ENCODE measurements at places on chromosomes 2 and 18. TPM values are rescaled to one million over a fixed set of nuclear protein-coding genes. Genes with fewer than 3 reads are reported as not detected.

GRCh38 chr2:30684516-30684915, 122.7 kb downstream of the CAPN13 start:
- H3K4me1 ChIP-seq: no peaks in the 10 kb centered on the region
- DNase-seq: no peak
- no peaks in the 10 kb centered on the region for H3K27me3 ChIP-seq
- no peaks in the 10 kb centered on the region for H3K36me3 ChIP-seq
- no peak overlapping the region for H3K4me3 ChIP-seq

DNA sequence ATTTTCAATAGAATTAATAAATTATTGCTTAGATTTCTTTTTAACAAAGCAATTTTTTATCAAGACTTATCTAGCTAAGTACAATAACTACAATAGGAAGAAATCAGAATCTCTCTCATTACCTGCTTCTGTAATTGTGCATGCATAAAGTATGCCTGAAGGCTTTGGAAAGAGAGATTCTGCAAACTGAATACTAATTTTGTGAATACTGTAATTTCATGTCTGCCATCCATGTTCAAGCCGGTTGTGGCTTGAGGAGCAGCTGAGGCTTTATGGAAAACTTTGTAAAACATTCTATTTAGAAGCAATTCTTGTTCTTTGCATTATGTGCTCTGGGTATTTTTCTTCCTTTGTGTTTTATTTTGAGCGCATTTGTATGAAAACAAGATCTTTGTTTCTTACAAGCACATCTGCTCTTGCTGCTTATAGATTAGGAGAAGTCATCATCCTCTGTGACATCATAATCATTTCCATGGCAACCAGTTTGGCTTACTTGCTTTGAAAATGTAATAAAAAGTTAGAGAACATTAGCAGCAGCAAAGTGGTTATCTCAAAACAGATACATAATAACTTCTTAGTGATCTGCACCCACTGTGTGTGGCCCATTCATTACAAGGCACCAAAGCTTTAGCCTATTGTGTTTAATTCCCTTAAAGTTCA, 16.0 kb upstream of the IKZF2 start:
- H3K27ac ChIP-seq: no peak overlapping the region
- no peaks in the 10 kb centered on the region for H3K4me1 ChIP-seq
- H3K27me3 ChIP-seq: no peaks in the 10 kb centered on the region
- no peak for DNase-seq
- no peaks in the 10 kb centered on the region for H3K36me3 ChIP-seq

Gene CGREF1
- total RNA-seq: 8.1 TPM

Gene CABLES1
- 25.7 TPM for total RNA-seq

GRCh38 chr18:6211174-6211504, 203.6 kb downstream of the L3MBTL4 start:
- H3K36me3 ChIP-seq: no peaks in the 10 kb centered on the region
- H3K27ac ChIP-seq: no peak overlapping the region
- DNase-seq: no peak
- H3K4me1 ChIP-seq: no peaks in the 10 kb centered on the region
- no peak overlapping the region for H3K4me3 ChIP-seq

DNA sequence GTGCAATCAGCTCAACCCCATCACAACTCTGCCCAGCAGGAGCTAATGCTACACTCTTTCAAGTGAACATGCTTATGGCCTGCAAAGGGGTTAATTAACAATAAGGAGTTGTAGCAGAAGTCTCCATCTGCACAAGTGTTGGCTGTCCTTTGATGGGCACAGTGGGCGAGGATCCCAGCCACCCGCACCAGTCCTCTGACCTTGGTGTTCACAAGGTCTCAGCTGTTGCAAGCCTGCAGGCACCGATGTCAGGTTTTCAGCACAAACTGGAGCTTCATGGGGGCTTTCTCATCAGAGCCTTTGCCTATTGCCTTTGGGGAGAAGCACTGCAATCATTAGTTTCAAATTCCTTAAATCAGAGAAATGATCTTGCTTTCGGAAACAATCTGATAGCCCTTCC, 60.9 kb upstream of the TMEM178A start:
- no peaks in the 10 kb centered on the region for H3K36me3 ChIP-seq
- DNase-seq: no peak
- no peaks in the 10 kb centered on the region for H3K27me3 ChIP-seq
- H3K4me1 ChIP-seq: peaks cover 13% of the 10 kb centered on the region
- no peak overlapping the region for H3K27ac ChIP-seq

Gene NTSR2
- total RNA-seq: not detected

- peaks cover 3% of the 10 kb centered on the region for H3K4me1 ChIP-seq
- H3K36me3 ChIP-seq: no peaks in the 10 kb centered on the region
- no peak overlapping the region for H3K27ac ChIP-seq
- no peak overlapping the region for H3K4me3 ChIP-seq
These were observed 194.0 kb downstream of the DYSF start for GRCh38 chr2:71647356-71647755.

GRCh38 chr18:50469380-50469781, 90.5 kb upstream of the MAPK4 start:
- H3K4me3 ChIP-seq: no peak overlapping the region
- H3K27ac ChIP-seq: no peak overlapping the region
- H3K36me3 ChIP-seq: no peaks in the 10 kb centered on the region
- no peaks in the 10 kb centered on the region for H3K4me1 ChIP-seq
- H3K27me3 ChIP-seq: no peaks in the 10 kb centered on the region
- peak; percentile 50 for DNase-seq

DNA sequence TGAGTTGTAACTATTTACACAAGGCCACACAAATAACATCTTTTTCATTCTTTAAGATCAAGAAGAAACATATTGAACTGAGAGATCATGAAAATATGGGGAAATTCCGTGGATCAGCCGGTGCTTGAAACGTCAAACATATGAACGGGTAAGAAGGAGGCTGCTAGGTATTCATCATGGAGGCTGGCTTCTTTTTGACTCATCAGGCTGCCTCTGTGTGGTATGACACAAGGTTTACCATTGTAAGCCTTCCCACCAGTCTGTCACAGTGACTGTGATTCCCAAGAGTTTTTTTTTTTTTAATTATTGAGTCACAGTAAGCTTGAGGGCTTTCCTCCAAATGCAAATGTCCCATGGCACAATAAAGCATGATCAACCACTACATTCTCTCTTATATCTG, 506.9 kb downstream of the BCL11A start:
- no peaks in the 10 kb centered on the region for H3K36me3 ChIP-seq
- H3K4me1 ChIP-seq: no peaks in the 10 kb centered on the region
- H3K27ac ChIP-seq: no peak overlapping the region
- no peaks in the 10 kb centered on the region for H3K27me3 ChIP-seq
- H3K4me3 ChIP-seq: no peak overlapping the region
- DNase-seq: no peak

Gene ZNF532
- 183 TPM for total RNA-seq

DNA sequence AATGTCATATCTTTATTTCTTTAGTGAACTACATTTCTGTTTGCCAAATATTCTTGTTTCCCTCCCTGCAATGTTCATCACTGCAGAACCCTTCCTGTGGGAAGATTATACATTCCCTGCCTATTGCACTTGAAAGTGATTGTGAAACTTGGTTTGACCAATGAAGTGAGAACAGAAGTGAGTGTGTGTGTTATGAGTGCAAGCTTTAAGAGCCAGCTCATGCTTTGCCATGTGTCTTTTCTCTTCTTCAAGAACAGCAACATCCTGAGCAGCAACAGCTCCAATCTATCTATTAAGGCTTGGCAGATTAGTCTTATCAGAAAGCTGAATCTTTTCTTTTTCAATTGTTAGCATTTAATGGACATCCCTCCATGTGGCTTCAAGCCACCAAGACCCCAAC, 42.0 kb upstream of the UBE2E3 start:
- no peaks in the 10 kb centered on the region for H3K36me3 ChIP-seq
- no peak overlapping the region for H3K4me3 ChIP-seq
- DNase-seq: no peak
